Stimulated activated CD8-positive, alpha-beta memory T cell treated with anti-CD3 and anti-CD28 coated beads, Interleukin-7, amount 100 ng/mL, for 1 hour (primary cell): ENCODE measurements at places on chromosomes 4 and X.

GRCh38 chr4:87901422-87901992, 68.7 kb downstream of the MEPE start:
- DNase-seq, result no peak

DNA sequence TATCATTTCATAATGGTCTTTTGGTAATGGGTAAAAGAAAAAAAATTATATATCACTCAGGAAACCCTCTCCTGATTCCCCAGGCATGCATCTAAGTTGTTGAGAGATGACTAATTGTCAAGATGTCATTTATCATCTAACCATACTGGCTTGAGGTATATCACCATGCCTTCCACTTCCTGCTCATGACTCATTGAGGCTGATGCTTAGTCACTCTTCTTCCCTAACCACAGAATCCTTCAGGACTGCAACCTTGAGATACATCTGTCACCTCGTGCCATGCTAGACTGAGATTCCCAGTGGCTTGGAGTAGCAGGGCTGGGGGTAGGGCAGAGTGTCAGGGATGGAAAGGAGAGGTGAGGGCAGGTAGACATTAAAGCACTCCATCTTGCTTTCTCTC, 782.5 kb upstream of the INTU start:
- DNase-seq, result no peak

GRCh38 chr4:147194114-147194513, 248.4 kb upstream of the TTC29 start:
- DNase-seq, result no peak

GRCh38 chrX:51569561-51569960, 49.2 kb downstream of the CENPVL3 start:
- DNase-seq, result no peak

GRCh38 chr4:87270144-87270543, 49.7 kb upstream of the KLHL8 start:
- no peak for DNase-seq

GRCh38 chrX:37658343-37659030, 27.1 kb upstream of the XK start:
- DNase-seq, result no peak
